ENCODE measurements at places on chromosomes 5 and 9. TPM values are rescaled to one million over a fixed set of nuclear protein-coding genes. Genes with fewer than 3 reads are reported as not detected.
A peak's percentile ranks its signal among the peaks of the same experiment; 100 is the strongest.

DNA sequence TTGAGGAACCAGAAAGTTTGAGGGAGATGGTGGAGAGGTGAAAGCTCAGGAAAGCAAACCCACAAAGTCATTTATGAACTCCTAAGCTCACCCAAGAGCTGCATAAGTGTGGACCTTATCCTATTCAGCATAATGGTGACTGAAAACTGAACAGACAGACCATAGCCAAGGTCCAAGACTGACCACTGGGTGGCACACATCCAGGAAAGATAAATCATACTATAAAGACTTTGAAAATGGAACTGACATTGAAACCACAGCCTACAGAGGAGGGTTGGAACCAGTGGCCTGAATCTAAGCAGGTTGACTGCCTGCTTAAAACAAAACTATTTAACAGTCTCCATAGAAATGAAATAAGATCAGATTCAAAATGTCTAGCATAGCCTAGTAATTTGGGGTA is 121.0 kb upstream of the RGS7BP start:
- no peaks in the 10 kb centered on the region for H3K36me3 ChIP-seq
- no peak overlapping the region for H3K27ac ChIP-seq
- peak; percentile 60 for DNase-seq
- no peaks in the 10 kb centered on the region for H3K4me1 ChIP-seq
- no peaks in the 10 kb centered on the region for H3K27me3 ChIP-seq

- no peaks in the 10 kb centered on the region for H3K27me3 ChIP-seq
- H3K4me1 ChIP-seq: no peaks in the 10 kb centered on the region
- H3K27ac ChIP-seq: no peak overlapping the region
- no peak overlapping the region for H3K4me3 ChIP-seq
- no peaks in the 10 kb centered on the region for H3K36me3 ChIP-seq
Observed at GRCh38 chr5:131250751-131251475, 12.9 kb upstream of the CDC42SE2 start.

- DNase-seq: no peak
- peaks cover 1% of the 10 kb centered on the region for H3K4me1 ChIP-seq
- H3K4me3 ChIP-seq: no peak overlapping the region
- peaks cover 89% of the 10 kb centered on the region for H3K36me3 ChIP-seq
- no peak overlapping the region for H3K27ac ChIP-seq
Observed at GRCh38 chr5:135341696-135342550, 57.1 kb downstream of the MACROH2A1 start.

GRCh38 chr9:79247021-79247420 is 324.7 kb upstream of the TLE4 start:
- H3K36me3 ChIP-seq: no peaks in the 10 kb centered on the region
- H3K4me3 ChIP-seq: no peak overlapping the region
- H3K27ac ChIP-seq: no peak overlapping the region
- no peak for DNase-seq

GRCh38 chr5:16524286-16524685 is 58.7 kb upstream of the ZNF622 start:
- no peak overlapping the region for H3K27ac ChIP-seq
- peaks cover 11% of the 10 kb centered on the region for H3K27me3 ChIP-seq
- no peak overlapping the region for H3K4me3 ChIP-seq
- peaks cover 15% of the 10 kb centered on the region for H3K4me1 ChIP-seq
- no peaks in the 10 kb centered on the region for H3K36me3 ChIP-seq
- no peak for DNase-seq

- H3K36me3 ChIP-seq: no peaks in the 10 kb centered on the region
- H3K27me3 ChIP-seq: no peaks in the 10 kb centered on the region
- DNase-seq: no peak
- no peak overlapping the region for H3K27ac ChIP-seq
- H3K4me3 ChIP-seq: no peak overlapping the region
Observed at GRCh38 chr5:91151947-91152346, 231.2 kb downstream of the ARRDC3 start.

HTR1A gene
- total RNA-seq: not detected

SLC6A7 gene
- not detected for total RNA-seq

FAM151B gene
- 0.77 TPM for total RNA-seq

Data from endodermal cell (in vitro differentiated cells).